ENCODE measurements at places on chromosomes 4 and X. TPM values are rescaled to one million over a fixed set of nuclear protein-coding genes. Genes with fewer than 3 reads are reported as not detected.

GRCh38 chr4:174406383-174406782, 115.9 kb downstream of the HPGD start:
- DNase-seq, result no peak

- no peak for DNase-seq
These were observed 115.1 kb upstream of the PITX2 start for GRCh38 chr4:110737931-110738330.

- no peak for DNase-seq
These were observed 708 bp downstream of the BCLAF3 start for GRCh38 chrX:19990151-19990555.

- no peak for DNase-seq
These were observed 200.4 kb downstream of the ADGRL3 start for GRCh38 chr4:61400439-61401038.

DNA sequence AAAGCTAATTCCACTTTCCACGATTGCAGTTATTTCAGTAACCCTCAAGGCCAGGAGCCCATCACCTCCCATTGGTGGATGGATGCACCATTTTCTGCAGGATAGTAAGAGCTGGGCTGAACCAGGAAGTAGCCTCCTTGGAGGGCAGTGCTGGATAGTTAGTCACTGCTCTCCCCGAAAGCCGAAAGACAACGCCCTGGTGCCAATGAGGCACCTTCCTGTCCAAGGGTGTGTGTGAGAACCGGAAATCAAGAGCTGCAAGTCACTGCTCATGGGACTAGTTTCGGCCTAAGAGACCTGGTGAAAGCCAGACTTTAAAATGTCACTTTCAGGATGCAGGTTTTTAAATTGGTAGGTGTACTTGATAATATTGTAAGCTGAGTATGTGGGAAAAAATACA, 203.8 kb upstream of the HS3ST1 start:
- DNase-seq, result no peak

DNA sequence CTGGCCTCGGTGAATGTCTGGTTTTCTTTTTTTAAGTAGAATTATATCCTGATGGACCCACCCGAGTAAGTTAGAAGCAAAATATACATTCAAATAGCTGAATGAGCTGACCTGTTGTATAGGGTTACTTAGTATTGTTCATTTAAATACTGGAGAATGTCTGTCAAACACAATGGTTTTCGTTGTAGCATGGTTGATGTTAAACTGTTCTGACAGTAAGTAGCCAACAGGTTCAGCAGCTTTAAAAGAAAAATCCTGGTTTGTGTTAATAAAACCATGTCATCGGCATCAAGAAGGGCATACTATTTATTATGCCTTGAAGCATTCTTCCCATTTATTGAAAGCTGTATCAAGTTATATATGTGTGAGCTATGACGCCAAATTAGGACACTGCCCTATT, 149.6 kb downstream of the ANAPC10 start:
- no peak for DNase-seq

- no peak for DNase-seq
These were observed 85.2 kb upstream of the LNX1 start for GRCh38 chr4:53676402-53676871.

GRCh38 chr4:42150653-42151567, 1.5 kb downstream of the BEND4 start:
- peak; percentile 66 for DNase-seq

- DNase-seq, result peak; percentile 32
These were observed 10.5 kb upstream of the MGST2 start for GRCh38 chr4:139655116-139655515.

DNA sequence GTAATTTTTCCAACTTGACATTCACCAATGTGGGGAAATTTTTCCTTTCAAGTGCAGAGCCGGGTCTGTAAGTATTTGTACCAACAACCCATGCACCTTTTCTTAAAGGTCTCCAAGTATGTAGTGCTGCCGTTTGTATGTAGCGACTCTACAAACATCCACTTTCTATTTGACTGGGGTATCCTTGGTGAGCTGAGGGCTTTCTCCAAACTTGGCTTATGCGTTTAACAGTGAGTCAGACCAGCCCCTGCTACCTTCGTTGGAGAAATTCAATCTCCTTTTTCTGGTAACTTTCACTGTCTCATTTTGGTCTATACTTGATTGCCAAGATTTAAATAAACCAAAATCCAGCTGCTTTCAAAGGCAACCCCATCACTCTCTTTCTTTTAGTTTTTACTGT, 34.9 kb downstream of the MGST2 start:
- DNase-seq, result no peak

DNA sequence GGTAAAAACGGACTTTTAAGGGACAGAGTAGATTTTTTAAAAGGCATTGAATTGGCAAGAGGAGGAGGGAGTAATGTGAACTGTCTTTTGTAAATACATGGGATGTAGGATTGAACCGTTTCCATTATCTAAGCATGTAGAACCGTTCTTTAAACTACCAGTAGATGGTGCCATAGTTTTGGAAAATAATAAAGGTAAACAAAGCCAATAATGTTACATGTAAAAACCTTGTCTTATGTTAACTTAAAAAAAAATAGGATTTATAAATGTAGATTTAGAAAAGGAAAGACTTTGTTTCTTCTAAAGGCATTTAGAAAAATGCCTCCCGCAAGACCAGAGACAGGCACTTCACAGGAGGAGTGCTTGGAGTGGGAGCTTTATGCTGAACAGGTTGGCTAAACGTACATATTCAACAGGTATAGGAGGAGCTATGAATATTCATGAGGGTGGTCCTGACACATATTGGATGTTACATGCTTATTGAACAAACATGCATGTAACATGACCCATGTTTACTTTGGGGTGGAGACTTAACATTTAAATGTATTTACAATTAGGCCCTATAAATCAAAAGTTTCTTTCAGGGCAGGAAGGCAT, 45.5 kb upstream of the FAM241A start:
- peak; percentile 52 for DNase-seq

DNA sequence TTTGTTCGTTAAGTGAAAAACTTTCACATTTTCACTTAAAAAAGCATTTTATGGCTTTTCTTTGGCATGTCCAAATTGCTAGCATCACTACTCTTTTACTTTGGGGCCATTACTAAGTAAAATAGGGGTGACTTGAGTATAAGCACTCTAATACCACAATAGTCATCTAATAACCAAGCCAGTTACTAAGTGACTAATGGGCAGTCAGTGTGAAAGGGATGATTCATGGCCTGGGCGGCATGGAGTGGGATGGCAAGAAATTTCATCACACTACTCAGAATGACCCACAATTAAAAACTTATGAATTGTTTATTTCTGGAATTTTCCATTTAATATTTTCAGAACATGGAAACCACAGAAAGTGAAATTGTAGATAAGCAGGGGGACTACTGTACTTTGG, 60.9 kb downstream of the BMP15 start:
- DNase-seq, result no peak

DNA sequence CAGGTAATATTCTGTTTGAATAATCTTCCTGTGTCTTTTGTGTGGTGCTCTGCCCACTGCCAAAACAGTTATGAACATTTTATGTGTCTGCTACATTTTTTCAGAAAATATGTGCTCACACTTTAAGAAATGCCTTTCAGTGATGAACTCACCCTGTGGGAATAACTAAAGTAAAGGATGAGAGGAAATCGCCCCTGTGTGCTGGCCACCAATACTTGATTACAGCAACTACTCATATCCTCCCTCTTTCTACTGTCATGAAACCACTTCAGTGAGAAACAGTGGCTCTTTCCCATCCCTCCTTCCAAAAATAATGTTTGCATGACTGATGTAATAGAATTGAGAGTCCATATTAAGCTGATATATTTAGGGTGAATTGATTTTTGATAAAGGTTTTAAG, 900.9 kb downstream of the RAB28 start:
- no peak for DNase-seq

GRCh38 chr4:90152024-90152423, 24.8 kb downstream of the CCSER1 start:
- no peak for DNase-seq

DNA sequence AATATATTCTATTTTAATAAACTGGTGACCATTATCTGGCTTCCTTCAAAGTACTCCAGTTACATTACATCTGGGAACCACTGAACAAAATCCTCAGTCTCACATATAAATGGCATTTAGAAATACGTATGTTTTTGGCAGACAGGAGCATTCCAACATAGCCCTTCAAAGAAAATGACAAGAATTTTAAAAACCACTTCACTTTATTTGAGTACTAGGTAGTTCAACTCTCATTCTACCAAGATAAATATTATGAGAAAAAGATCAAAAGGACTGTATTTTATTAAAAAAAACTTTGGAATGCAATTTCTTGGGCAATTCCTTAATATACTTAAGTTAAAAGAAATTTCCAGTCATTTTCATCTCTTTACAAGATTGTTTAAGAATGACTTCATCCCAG, 17.6 kb downstream of the TNIP3 start:
- no peak for DNase-seq

GRCh38 chr4:5636766-5637670, 71.3 kb downstream of the EVC2 start:
- no peak for DNase-seq

DNA sequence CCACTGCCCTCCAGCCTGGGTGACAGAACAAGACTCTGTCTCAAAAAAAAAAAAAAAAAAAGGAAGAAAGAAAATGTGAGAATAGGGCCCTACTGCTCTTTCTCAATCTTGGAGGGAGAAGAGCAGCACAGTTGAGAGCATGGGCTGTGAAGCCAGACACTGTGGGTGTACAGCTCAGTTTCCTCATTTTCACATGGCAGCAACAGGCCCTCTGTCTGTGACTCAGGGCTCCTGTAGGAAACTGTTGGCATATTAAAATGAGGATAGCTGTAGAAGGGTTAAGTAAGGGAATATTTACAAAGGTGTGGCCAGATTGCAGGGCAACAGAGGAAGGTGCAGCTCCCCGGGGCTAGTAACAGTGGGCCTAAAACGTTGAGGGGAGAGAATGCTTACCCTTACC, 3.4 kb downstream of the AKAP14 start:
- no peak for DNase-seq

DNA sequence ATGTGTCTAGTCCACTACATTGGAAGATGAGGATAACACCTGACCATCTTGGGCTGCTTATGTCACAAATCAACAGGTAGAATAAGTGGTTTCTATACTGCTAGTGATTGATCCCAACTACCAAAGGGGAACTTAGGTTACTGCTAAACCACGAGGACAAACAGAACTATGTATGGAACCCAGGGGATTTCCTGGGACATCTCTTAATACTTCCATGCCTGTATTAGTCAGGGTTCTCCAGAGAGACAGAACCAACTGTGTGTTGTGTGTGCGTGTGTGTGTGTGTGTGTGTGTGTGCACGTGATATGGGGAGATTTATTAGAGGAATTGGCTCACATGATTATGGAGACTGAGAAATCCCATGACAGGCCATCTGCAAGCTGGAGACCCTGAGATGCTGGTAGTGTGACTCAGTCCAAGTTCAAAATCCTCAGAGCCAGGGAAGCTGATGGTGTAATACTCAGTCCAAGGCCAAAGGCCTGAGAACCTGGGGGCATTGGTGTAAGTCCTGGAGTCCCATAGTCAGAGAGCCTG, 16.2 kb upstream of the AFF1 start:
- DNase-seq, result no peak

- DNase-seq, result no peak
These were observed 76.2 kb upstream of the CD99 start for GRCh38 chrX:2614911-2615310.

DNA sequence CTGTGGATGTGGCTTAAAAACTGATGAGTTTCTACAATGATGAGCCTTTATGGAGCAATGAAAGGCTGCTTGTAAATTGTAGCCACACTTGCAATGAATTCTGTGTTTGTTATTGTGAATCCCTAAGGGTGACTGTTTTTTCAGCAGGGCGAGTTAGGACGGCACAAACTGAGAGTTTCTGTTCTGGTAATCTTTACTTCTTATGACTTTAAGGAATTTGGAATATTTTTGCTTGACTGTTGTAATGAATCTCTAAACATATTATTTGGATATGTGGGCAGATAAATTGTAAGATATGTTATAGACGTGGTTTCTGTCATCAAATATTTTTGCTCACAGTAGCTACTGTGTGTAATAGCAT, 22.2 kb downstream of the RBPJ start:
- no peak for DNase-seq

DNA sequence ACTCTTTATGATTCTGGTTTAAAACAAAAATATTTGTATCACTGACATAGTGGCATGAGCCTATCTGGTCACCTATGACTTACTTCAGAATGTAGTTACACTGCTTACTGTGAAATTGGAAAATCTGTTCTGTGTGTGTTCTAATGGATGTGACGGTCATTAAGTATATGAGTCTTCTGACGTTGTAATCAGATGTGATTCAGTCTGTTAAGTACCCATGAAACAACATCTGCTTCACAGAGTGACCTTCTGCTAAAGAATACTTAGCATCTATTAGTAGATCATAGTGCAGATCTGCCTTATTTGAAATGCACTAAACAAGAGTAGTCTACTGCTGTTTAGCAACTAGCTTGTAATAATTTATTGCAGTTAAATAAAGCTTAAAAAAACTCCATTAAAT, 317.1 kb downstream of the DCTD start:
- peak; percentile 68 for DNase-seq

GRCh38 chr4:32775049-32775448, 2054.9 kb downstream of the PCDH7 start:
- DNase-seq, result peak; percentile 1

GRCh38 chrX:40262157-40263013, 164.6 kb upstream of the BCOR start:
- DNase-seq, result no peak

DNA sequence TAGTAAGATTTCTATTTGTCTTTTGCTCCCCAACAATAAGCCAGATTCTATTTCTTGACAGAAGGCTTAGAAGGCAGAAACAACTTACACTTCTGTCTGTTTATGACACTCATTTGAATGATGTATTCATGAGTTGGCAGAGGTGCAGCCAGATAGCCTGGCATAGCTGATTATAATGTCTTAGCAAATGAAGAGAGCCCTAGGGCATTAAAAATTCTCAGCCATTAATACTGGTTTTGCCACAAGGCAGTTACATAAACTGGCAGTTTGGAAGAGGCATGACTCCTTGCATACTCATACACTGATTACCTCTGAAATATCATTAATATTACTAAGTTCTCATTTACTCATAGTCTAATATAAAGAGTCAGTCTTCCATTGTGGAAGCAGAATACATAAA, 728.5 kb upstream of the NDST4 start:
- no peak for DNase-seq

The LDOC1 gene
- 15.3 TPM for polyA plus RNA-seq

The AMTN gene
- polyA plus RNA-seq, result not detected

The NPNT gene
- not detected for polyA plus RNA-seq

The ETDB gene
- not detected for polyA plus RNA-seq

The PLXNB3 gene
- 13.8 TPM for polyA plus RNA-seq

The TMEM35A gene
- 5.6 TPM for polyA plus RNA-seq

The TEX13D gene
- polyA plus RNA-seq, result not detected

The TMEM156 gene
- 0.15 TPM for polyA plus RNA-seq

Data from SK-N-SH (cell line).